ENCODE measurements at places on chromosomes 16 and 17.

DNA sequence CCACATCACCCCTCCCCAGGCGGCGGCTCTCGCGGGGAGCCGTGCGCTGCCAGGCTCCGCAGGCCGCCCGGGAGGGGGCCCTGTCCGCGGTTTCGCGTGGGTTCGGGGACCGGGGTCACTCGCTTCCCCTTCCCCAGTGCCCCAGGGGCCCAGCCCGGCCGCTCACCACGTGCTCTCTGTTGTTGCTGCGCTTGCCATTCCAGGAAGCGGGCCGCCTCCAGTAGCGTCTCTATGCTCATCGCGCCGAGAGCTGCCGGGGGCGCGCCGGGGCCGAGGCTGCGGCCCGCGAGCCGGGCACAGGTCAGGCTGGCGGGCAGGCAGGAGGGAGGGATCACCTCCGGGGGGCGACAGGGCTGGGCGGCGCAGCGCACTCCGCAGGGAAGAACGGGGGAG is 390 bp downstream of the MNT start:
- peak; percentile 12 for DNase-seq

GRCh38 chr16:84427553-84427952 is 59.2 kb downstream of the ATP2C2 start:
- no peak for DNase-seq

DNA sequence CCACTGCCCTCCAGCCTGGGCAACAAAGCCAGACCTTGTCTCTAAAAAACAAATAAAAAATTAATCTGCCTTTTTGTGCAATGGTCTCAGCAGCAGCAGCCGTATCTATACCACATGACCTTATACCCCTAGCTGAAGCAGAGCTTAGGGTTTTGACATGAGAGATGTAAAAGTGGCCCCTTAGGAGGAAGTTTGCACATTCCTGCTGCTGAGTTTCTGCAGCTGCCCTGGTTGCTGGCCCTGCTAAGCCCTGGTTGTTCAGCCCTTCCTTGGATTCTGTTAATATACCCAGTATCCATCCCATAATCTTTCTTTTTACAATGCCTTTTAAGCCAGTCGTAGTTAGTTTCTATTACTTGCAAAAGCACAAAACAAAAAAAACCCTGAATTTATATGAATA is 33.0 kb upstream of the PRKCB start:
- DNase-seq: no peak

- DNase-seq: no peak
Measured at GRCh38 chr17:65850486-65850885, 289.0 kb upstream of the AXIN2 start.
